T-helper 2 cell treated with Interferon-gamma antibody and Interleukin-4, amounts not matched to agents 5 μg/mL and 100 μg/mL, for 36 hours (primary cell): ENCODE measurements at places on chromosomes 11 and 22.
A peak's percentile ranks its signal among the peaks of the same experiment; 100 is the strongest.

DNA sequence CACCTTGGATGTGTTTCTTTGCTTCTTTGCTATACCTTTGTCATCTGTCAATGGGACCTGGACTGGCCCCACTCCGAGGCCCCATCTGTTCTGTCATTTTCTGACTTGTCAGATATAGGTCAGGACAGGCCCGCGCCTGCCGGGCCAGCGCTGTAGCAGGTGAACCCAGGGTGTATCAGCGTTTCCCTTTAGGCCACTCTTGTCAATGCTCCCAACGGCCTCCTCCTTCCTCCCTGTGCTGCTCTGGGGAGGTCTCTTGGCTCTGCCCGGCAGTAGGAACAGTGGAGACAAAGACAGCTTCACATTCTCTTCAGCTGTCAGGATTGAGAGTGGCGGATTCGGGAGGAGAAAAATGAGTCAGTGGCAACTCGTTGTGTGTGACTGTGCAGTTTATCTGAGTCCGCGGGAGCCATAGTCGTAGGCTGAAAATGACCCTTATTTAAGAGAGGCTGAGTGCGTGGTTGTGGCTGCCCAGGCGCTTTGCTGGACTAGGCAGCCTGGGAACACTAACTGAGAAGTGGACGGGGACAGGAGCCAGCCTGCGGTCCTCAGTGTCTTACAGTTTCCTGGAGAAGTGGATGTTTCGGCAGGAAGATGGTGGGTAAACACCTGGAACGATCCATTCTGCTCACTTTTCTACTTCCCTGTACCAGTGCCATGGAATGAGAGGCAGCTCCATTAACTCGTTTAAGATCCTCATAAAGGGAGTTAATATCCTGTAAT lies 102.3 kb downstream of the PRR5L start:
- no peak for DNase-seq

- DNase-seq = no peak
Measured at GRCh38 chr22:33474587-33474986, 416.4 kb upstream of the SYN3 start.

GRCh38 chr22:35547987-35548721 lies 7.5 kb downstream of the RASD2 start:
- no peak for DNase-seq

DNA sequence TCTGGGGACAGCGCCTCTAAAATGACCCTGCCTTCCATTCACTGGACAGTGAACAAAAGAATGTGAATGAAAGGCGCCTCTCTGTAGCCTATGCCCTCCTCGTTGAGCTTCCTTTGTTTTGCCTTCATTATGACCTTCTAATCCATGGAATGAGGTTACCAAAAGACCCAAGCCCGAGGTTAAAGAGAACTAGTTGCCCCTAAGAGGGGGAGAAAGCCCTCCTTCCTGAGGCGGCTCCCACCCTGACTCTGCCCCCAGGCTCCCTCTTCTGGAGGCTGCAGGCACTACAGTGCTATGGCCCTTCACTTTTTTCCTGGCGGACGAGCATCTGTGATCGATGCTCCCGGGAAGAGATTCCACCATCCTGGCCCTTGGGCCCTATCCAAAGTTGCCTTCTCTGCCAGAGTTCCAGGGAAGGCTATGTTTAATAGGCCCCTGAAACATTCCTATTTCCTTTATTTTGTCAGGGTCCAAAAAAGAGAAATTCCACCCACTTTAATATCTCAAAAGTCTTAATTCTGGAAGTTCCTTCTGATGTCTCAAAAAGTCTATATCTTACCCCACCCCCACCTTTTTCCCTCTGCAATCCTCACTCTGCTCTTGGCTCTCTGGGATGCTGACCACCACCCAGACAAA lies 147.3 kb downstream of the FEZ1 start:
- DNase-seq = peak; percentile 12

DNA sequence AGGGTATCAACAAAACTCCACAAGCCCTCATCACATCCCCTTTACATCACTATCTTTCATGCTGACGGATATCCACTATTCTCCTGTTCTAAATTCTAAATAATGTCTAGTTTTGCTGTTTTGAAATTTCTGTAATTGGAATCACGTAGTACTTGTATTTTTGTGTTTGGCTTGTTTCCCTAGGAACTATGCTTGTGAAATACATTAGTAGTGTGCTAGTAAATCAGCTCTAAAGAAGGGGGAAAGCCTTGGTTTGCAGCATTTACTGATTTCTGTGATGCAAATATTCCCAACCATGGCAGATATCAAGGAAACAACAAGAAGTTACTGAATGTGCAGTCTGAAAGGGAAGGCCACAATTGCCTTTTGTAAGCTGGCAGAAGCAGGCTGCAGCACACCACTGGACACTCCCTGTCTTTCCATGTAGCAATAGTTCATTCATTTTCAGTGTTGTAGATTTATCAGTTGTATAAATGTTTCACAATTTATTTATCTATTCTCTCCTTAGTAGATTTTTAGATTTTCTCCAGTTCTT lies 4.7 kb upstream of the FOLH1 start:
- no peak for DNase-seq

DNA sequence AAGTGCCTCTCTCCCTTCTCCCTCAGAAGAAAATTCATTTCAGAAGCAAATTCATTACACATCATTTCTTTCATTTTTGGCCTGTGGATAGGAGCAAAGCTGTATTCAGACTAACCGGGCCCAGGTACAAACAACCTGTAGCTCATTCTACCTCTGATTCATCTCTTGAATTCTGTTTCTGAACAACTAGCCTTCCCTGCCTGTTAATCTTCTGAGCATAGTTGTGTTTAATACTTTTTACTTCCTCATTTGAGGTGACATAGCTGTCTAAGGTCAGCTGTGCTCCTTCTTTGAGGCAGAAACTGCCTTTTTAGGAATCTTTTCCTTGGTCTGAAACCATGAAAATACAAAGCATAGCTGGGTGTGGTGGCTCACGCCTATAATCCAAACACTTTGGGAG lies 12.6 kb upstream of the IL18BP start:
- no peak for DNase-seq

- no peak for DNase-seq
Measured at GRCh38 chr11:2235588-2236326, 34.6 kb downstream of the ASCL2 start.

- DNase-seq = no peak
Measured at GRCh38 chr11:65530157-65530496, 5.2 kb downstream of the SCYL1 start.

GRCh38 chr11:104565583-104565961 lies 332.7 kb downstream of the CASP12 start:
- DNase-seq = no peak

DNA sequence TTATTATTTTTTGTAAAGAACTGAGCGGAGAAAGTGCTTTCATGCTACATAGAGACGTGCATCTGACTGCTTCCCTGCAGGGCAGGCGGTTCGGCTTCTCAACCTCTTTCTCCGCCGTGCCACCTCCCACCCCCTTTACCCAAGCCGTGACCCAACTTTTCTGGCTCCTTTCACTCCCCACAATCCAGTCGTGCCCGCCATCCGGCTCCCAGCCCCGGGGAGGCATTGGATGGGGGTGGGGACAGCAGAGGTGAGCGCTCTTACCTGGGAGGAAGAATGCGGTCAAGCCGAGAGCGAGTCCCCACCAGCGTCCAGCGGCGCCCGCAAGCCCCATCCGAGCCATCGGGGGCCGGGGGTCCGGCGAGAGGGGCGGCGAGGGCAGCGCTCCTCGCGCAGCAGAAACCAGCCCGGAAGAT lies 781 bp downstream of the NECTIN1 start:
- no peak for DNase-seq

DNA sequence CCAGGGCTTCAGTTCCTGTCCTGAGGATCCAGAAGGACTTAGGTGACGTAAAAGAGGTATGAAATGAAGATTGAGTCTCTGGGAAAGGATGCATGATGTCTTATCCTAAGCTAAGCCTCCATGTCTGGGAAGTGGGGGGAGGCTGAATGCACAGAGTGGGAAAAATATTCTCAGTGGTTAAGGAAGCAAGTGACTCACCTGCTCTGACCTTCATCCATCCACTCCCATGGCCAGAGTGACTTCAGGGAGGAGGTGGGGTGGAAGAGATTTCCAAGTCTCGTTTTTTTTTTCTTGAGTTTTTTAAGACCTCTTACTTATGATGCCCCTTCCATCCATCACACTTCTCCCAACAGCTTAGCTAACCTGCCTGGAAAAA lies 32.5 kb upstream of the POLD3 start:
- no peak for DNase-seq

- no peak for DNase-seq
Measured at GRCh38 chr11:119797736-119798135, 68.7 kb upstream of the NECTIN1 start.

DNA sequence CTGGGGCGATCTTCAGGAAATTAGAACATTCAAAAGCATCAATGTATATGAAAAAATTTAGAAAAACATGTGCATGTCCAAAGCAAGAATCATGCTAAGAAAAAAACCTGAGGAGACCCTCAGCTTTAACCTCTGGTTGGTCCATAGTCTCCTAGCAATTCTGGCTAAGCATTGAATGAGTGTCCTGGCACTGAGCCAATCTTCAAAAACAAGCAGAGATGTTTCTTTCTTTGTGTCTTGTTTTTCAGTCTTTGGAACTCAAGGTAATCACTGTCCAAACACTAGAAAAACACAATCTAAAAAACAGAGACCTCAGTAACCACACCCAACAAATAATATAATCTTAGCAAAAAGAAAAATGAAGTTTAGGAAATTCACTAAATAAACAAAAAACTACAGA lies 205.4 kb upstream of the CARD18 start:
- DNase-seq = no peak

DNA sequence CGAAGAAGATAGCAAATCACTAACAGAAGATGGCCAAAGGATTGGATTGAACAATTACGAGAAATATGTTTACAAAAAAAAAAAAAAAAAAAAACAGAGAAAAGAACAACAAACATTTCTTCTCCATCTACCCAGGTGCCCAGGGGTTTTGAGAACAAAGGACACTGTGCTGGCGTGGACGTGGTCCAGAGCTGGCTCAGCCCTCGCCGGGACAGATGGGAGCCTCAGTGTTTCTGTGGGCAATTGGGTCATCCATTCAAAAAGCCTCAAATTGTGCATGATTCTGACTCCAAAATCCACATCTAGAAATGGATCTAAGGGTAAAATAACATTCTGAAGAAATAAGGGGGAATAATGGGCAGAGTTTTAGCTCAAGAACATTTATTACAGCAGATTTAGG lies 63.1 kb downstream of the DHCR7 start:
- no peak for DNase-seq

GRCh38 chr11:118054712-118055640 lies 21.9 kb upstream of the TMPRSS4 start:
- no peak for DNase-seq

- DNase-seq = no peak
Measured at GRCh38 chr11:70700871-70701270, 302.5 kb downstream of the CTTN start.
